ENCODE measurements at places on chromosomes 7 and 10. TPM values are rescaled to one million over a fixed set of nuclear protein-coding genes. Genes with fewer than 3 reads are reported as not detected.

DNA sequence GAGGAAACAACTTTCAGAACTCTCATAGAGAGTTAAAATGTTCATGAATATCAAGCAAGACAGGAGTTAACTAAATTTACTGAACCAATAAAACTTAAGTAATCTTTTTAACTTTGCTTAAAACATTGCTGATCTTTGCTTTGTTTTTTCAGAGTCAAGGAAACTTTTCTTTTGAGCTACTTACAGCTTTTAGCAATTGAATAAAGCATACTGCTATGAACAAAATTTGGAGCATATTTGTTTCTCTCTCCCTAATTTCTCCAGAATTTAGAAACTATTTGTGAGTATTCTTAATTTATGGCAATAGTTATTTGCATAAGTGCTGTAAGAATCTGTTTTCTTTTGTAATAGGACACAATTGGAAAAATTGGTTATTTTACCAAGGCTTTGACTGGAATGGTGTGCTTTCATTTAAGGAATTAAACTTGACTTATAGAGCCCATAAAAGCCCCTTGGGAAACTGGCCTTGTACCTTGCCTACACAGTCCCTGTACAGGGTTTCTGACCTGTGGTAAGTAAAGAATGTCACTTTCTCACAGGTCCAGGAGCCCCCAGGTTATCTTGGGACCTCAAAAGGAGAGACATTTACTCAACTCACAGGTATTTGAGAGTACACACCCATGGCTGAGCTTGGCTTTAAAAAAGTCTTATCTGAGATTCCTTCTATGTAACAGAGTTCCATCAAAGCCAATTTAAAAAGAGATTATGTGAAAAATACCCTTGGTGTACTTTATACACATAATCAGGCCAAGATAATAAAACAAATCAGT is 23.3 kb upstream of the KIAA1549 start:
- no peak for DNase-seq

- DNase-seq = no peak
These were observed 2.6 kb downstream of the LRRN3 start for GRCh38 chr7:111093496-111093895.

Gene TSPAN12
- 14.7 TPM for total RNA-seq

DNA sequence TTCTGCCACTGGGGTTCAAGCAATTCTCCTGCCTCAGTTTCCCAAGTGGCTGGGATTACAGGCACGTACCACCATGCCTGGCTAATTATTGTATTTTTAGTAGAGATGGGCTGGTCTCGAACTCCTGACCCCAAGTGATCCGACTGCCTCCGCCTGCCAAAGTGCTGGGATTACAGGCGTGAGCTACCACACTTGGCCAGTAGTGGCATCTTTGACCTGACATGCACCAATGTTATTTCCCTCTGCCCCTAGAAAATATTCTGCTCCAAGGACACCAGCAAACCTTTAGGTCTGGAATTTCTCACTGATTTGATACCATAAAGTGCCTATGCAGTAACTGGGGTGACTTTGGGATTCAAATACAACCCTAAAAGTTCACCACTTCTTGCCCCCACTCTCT is 179.4 kb downstream of the ARID5B start:
- peak; percentile 17 for DNase-seq

DNA sequence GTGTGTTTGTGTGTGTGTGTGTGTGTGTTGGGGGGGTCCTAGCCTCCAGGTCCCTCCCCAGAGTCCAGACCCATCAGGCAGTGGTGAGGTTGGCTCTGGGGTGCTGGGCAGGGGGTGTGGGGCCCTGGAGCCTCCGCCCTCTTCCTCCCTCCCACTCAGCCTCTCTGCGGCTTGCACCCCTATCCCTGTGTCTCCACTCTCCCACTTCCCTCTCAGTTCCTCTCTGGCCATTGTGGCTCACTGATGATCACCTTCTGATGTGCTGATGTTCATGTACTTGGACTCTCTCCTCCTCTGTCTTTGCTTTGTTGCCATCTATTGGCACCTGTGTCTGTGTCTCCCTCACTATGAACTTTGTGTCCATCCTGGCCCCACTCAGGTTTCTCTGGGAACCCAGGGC is 298.7 kb downstream of the ZEB1 start:
- no peak for DNase-seq

DNA sequence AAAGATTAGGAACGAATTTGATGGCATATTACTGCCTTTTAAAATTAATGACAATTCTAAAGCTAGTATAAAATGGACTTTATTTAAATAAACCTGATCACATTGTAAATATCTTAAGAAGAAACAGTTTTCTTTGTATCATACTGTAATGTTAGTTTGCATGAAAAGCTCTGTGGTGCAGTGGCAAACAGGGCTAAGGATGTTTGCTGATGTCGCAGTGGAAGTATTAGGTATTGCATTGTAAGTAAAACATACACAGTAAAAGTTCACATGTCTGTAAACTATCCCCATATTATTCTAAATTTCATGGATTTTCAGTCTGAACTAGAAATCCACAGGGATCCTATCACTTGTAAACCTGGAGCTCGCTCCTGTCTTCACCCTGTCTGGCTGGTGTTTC is 252.6 kb upstream of the ZNF32 start:
- DNase-seq = no peak

DNA sequence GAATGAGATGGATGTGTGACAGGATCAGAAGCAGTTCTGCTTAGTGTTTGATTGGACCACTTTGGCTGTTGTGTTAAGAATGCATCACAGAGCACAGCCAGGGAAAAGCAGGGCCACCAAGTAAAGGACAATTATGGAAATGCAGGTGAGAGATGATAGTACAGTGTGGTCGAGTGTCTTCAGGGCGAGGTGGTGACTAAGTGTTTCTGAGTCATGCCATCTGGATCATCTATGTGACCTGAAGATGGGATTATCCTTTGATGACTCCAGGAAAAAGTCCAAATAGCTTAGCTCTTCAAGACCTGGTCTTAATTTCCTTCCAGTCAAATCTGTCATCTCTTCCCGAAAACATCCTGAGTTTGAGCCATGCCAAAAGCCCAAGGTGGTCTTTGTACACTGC is 523.2 kb upstream of the IGFBP3 start:
- DNase-seq = no peak
